Activated naive CD8-positive, alpha-beta T cell treated with anti-CD3 and anti-CD28 coated beads, Interleukin-2, amount 10 ng/mL, durations not matched to agents 7 days and 5 days (primary cell): ENCODE measurements at places on chromosomes 4 and X. TPM values are rescaled to one million over a fixed set of nuclear protein-coding genes. Genes with fewer than 3 reads are reported as not detected.
A peak's percentile ranks its signal among the peaks of the same experiment; 100 is the strongest.

The PPP3CA gene
- total RNA-seq: 31.1 TPM

The CT45A3 gene
- not detected for total RNA-seq

The MMAA gene
- total RNA-seq: 11.0 TPM

The RAB9B gene
- total RNA-seq: 0.37 TPM

The HDAC6 gene
- 113 TPM for total RNA-seq

The SHROOM4 gene
- not detected for total RNA-seq

DNA sequence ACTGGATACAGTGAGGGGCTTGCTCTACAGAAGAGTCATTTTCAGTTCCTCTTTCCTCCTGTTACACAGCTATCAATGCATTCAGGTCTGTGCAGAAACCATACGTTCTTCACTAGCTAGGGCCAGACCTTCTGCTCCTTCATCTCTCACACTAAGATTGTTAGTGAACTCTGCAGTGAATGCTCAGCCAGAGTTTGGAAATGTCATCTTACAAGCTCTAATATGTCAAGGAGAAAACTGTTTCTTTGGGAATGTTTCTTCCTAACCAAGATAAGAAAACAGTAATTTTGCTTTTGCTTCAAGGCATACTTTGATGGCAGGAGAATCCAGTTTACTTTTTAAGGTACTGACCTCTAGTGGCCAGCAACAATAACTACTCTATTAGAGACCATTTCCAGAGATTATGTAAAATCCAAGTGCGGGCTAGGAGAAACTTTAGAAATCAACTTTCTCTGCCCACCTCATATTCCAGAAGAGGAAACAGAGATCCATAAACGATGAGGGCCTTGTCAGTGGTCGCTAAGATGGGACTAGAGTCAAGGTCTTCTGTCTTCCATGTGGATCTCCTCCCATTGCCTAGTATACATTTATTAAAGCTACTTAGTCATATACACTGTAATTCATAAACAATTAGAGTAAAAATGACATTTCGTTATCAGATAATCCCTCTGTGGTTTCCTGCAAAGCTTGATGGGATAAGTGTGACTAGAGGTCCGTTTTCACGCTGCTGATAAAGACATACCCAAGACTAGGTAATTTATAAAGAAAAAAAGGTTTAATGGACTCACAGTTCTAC is 12.1 kb upstream of the CC2D2A start:
- no peaks in the 10 kb centered on the region for H3K36me3 ChIP-seq
- DNase-seq: no peak
- H3K4me3 ChIP-seq: no peak overlapping the region

DNA sequence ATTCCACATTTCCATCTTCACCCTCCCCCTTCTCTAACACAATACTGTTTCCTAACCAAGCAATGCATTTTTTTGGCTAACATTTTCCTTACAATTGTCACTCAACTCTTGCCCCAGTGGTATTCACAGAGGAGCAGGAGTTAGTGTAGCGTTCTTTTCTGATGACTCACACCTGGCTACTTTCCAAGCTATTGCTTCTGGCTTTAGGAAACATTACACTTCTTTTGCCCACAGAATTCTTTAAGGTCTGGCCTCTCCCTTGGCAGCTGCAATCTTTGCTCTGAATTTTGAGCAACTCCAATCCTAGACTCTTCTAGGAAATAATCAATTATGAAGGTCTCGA is 27.5 kb upstream of the PDGFC start:
- H3K27ac ChIP-seq: no peak overlapping the region
- DNase-seq: no peak
- no peaks in the 10 kb centered on the region for H3K4me1 ChIP-seq
- no peaks in the 10 kb centered on the region for H3K36me3 ChIP-seq
- H3K4me3 ChIP-seq: no peak overlapping the region
- no peaks in the 10 kb centered on the region for H3K27me3 ChIP-seq

- DNase-seq: peak; percentile 25
- H3K4me3 ChIP-seq: no peak overlapping the region
- H3K36me3 ChIP-seq: peaks cover 15% of the 10 kb centered on the region
- H3K27ac ChIP-seq: no peak overlapping the region
Measured at GRCh38 chr4:1237981-1238675, 10.8 kb downstream of the CTBP1 start.

- no peaks in the 10 kb centered on the region for H3K27me3 ChIP-seq
- H3K36me3 ChIP-seq: no peaks in the 10 kb centered on the region
- DNase-seq: no peak
- H3K4me3 ChIP-seq: no peak overlapping the region
- no peak overlapping the region for H3K27ac ChIP-seq
Measured at GRCh38 chrX:124280294-124280902, 52.1 kb upstream of the TEX13D start.

- no peak for DNase-seq
- H3K27me3 ChIP-seq: no peaks in the 10 kb centered on the region
- H3K27ac ChIP-seq: no peak overlapping the region
- H3K36me3 ChIP-seq: no peaks in the 10 kb centered on the region
- H3K4me1 ChIP-seq: no peaks in the 10 kb centered on the region
Measured at GRCh38 chr4:3418029-3418762, 23.6 kb upstream of the HGFAC start.

- no peak overlapping the region for H3K4me3 ChIP-seq
- no peak for DNase-seq
- H3K27ac ChIP-seq: no peak overlapping the region
- no peaks in the 10 kb centered on the region for H3K4me1 ChIP-seq
- no peaks in the 10 kb centered on the region for H3K36me3 ChIP-seq
Measured at GRCh38 chrX:7711167-7711566, 131.8 kb upstream of the VCX start.

DNA sequence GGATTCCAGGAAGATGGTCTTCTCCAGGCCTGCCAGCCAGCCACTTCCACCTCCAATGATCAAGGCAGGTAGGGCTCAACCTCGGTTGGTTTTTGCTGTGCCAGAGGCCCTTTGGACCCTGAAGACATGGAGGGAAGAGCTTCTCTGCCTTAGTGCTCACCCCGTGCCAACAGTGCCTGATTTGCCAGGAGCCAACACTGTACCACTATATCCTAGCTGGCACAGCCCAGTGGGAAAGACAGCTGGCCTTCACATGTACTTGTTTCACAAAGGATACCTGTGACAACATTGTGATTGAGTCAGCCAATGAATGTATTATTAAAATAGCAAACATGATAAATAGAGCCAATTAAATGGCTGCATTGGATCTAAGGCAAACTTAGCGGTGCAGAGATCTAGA is 51.9 kb upstream of the PRPS1 start:
- no peak overlapping the region for H3K27ac ChIP-seq
- no peak overlapping the region for H3K4me3 ChIP-seq
- H3K27me3 ChIP-seq: no peaks in the 10 kb centered on the region
- H3K36me3 ChIP-seq: no peaks in the 10 kb centered on the region

DNA sequence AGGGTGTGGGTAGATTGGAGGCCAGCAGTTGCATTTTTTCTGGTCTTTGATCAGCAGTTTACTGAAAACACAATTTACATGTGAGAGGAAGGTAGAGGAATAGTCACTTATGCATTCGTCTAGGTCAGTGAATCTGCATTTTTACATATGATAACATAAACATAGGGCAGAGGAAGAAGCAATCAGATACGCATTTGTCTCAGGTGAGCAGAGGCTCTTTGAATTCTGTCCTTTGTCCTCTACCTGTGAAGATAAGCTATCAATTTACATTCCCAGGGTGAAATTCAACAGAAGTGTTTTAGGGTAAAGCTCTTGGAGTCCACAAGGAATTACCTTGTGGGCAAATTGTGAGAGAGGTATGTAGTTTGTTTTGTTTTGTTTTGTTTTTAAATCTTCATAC is 306.5 kb downstream of the MAGEB5 start:
- DNase-seq: no peak
- H3K4me3 ChIP-seq: no peak overlapping the region
- no peak overlapping the region for H3K27ac ChIP-seq
- H3K36me3 ChIP-seq: no peaks in the 10 kb centered on the region
- H3K4me1 ChIP-seq: no peaks in the 10 kb centered on the region
- no peaks in the 10 kb centered on the region for H3K27me3 ChIP-seq

DNA sequence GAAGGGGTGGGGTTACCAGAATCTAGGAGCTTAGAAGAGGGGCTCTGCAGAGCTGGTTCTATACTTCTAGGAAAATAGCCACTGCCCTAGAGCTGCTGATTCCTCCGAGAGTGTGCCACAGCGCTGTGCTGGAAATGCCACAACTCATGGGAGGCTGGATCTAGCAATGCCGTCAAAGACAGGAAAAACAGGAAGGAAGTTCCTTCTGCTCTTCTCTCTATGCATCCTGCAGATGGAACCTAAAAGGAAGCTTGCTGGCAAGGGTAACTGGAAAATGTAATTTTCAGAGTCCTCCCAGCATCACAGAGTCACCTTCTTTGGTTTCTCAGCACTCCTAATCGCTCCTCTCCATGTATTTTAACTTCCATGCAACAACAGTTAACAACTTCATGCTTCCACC is 121.2 kb upstream of the TLL1 start:
- H3K27ac ChIP-seq: no peak overlapping the region
- H3K4me3 ChIP-seq: no peak overlapping the region
- H3K27me3 ChIP-seq: no peaks in the 10 kb centered on the region
- H3K4me1 ChIP-seq: no peaks in the 10 kb centered on the region
- no peak for DNase-seq
- H3K36me3 ChIP-seq: no peaks in the 10 kb centered on the region

GRCh38 chr4:86921608-86922252 is 13.1 kb upstream of the AFF1 start:
- DNase-seq: no peak
- no peaks in the 10 kb centered on the region for H3K27me3 ChIP-seq
- H3K4me3 ChIP-seq: no peak overlapping the region
- H3K4me1 ChIP-seq: peaks cover 12% of the 10 kb centered on the region

- H3K27ac ChIP-seq: no peak overlapping the region
- no peaks in the 10 kb centered on the region for H3K27me3 ChIP-seq
- H3K4me1 ChIP-seq: no peaks in the 10 kb centered on the region
- H3K36me3 ChIP-seq: no peaks in the 10 kb centered on the region
- no peak for DNase-seq
- H3K4me3 ChIP-seq: no peak overlapping the region
Measured at GRCh38 chr4:14400307-14400706, 602.0 kb upstream of the CPEB2 start.

DNA sequence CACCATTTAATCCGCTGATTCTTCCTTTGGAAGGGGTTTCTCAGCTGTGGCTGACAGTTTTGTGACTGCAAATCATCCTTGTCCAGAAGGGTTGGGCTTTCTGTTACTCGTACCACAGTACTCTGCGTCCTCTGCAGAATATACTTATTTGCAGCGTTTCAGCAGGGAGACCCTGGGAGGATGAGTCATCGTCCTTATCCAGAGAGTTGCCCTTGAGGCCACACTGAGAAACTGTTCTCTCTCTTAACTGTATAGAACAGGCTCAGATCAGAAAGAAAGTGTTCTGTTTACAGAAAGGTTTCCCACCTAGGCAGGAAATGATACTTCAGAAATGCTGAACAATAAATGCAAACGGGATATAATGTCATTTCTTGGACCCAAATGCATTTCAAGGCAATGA is 47.8 kb upstream of the DDX53 start:
- H3K27ac ChIP-seq: no peak overlapping the region
- DNase-seq: no peak
- H3K27me3 ChIP-seq: no peaks in the 10 kb centered on the region
- no peaks in the 10 kb centered on the region for H3K36me3 ChIP-seq
- H3K4me3 ChIP-seq: no peak overlapping the region

DNA sequence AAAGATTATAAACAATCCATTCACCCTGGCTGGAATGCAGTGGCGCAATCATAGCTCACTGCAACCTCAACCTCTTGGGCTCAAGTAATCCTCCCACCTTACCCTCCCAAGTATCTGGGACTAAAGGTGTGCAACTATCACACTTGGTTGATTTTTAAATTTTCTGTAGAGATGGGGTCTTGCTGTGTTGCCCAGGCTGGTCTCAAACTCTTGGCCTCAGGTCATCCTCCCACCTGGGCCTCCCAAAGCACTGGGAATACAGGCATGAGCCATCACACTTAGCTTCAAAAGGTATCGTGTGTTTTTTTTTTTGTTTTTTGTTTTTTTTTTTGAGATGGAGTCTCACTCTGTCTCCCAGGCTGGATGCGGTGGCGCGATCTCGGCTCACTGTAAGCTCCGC is 71.5 kb downstream of the FRYL start:
- H3K27ac ChIP-seq: no peak overlapping the region
- H3K4me3 ChIP-seq: no peak overlapping the region
- no peak for DNase-seq
- H3K36me3 ChIP-seq: peaks cover 32% of the 10 kb centered on the region
- no peaks in the 10 kb centered on the region for H3K27me3 ChIP-seq
- peaks cover 7% of the 10 kb centered on the region for H3K4me1 ChIP-seq

- no peak overlapping the region for H3K27ac ChIP-seq
- H3K27me3 ChIP-seq: peaks cover 2% of the 10 kb centered on the region
- no peak overlapping the region for H3K4me3 ChIP-seq
- H3K4me1 ChIP-seq: peaks cover 13% of the 10 kb centered on the region
- DNase-seq: no peak
- peaks cover 5% of the 10 kb centered on the region for H3K36me3 ChIP-seq
Measured at GRCh38 chrX:78659955-78660354, 827 bp upstream of the RTL3 start.

DNA sequence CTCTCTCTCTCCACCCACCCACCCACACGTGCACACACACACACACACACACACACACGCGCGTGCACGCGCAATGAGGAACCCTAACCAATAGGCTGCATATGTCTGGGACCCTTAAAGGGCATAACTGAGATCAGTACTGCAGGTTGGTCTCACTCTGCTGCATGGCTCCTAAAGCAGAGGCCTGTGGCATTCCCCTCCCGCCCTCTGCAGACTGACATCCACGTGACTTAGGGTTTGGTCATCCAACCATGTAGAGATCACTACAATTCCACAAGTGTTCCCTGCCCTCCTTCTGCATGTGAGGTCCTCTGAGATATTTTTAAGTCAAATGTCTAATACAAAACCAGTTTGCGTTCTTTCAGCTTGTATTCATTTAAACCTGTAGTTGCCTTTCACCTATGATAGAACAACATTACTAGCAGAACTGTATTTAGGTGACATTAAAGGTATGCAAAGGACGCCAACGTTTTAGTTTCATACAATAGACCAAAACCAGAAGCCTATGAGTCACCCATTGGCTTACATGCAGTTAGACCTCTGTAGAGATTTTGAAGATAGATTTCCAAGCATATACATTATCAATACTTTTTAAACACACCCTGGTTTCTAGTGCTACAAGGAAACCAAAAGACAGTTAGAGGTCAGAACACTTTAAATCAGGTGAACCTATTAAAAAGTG is 10.1 kb downstream of the XAGE5 start:
- H3K27ac ChIP-seq: no peak overlapping the region
- H3K27me3 ChIP-seq: peaks cover 3% of the 10 kb centered on the region
- H3K4me3 ChIP-seq: no peak overlapping the region
- no peaks in the 10 kb centered on the region for H3K4me1 ChIP-seq
- H3K36me3 ChIP-seq: no peaks in the 10 kb centered on the region

DNA sequence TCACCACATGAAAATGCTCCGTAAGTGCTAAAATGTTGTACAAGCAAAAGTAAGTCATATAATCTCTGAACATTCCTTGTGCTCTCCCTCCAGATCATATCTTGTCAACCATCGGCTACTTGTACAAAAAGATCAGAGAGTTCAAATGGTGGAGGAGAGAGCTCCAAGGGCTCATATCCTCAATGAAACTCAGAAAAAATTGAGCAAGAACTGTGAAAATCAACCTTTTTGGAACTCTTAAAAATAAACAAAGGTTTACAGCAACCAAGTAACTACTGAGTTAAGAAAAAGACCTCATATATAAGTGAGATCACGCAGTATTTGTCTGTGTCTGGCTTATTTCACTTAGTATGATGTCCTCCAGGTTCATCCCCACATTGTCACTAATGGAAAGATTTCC is 63.2 kb downstream of the TEX13C start:
- H3K36me3 ChIP-seq: no peaks in the 10 kb centered on the region
- no peak for DNase-seq
- H3K4me1 ChIP-seq: no peaks in the 10 kb centered on the region
- H3K27ac ChIP-seq: no peak overlapping the region
- no peak overlapping the region for H3K4me3 ChIP-seq
